ENCODE measurements at places on chromosomes 11 and 22.
A peak's percentile ranks its signal among the peaks of the same experiment; 100 is the strongest.

DNA sequence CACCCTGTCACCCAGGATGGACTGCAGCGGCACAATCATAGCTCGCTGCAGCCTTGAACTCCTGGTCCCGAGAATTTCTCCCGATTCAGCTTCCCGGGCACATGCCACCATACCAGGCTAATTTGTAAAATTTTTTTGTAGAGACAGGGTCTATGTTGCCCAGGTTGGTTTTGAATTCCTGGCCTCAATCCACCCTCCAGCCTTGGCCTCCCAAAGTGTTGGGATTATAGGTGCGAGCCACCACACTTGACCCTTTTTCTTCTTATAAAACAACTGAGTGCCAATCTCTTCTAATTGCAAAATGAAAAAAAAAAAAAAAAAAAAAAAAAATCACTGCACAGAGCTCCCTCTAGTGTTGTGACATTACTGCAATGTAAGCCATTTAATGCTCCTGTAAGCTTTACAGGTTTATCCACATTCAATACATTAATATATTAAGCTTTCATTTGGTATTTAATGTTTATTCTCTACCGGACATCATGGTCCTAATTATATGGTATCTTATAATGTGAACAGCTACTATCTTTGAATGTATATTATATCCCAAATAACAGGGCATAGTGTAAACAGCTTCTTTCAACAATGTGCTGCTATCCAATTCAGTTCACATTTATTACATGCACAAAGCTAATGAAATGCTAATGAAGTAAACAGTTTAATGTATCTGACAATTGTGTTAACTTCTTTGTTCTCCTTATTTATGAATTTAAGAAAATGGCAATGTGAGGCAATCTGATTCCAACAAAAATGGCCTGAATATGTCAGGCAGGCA lies 44.6 kb downstream of the COPB1 start:
- no peak for DNase-seq

DNA sequence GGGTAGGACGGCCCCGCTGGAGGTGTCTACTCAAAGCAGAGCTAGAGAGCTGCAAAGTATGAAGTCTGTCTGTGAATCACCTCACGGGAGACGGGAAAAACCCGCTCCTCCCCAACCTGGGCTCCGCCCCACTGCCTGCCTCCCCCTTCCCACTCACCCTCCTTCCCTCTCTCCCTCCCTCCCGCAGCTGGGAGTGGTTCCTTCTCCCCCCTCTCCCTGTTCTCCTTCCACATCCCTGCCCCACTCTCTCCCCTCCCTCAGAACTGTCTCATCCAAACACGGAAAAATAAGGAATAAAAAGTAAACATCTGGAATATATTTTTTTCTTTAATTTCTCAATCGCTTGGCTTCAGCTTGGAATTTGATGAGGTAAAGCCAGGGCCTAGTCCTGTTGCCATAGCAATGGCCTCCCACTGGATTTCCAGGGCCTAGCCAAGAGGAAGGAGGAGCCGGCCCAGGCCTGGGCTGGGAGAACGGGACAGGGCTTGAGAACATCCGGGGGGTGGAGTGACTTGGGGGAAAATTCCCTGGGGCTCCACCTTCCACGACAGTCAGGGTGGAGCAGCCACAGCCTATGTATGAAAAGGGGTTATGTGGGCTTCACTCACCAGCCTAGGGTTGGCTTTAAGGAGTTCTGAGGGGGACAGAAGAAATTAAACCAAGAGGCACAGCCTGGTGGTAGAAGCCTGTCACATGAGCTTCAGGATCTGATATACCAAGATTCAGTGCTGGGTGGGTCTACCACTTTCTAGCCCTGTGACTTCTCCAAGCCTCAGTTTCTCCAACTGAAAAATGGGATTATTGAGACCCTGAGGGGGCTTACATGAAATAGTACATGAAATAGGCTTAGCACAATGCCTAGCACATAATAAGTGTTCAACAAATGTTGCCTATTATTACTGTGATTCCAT lies 2.2 kb downstream of the TNKS1BP1 start:
- DNase-seq = peak; percentile 91

- DNase-seq = no peak
Observed at GRCh38 chr11:102064316-102064715, 17.1 kb downstream of the CFAP300 start.

GRCh38 chr22:40529821-40530220 lies 106.7 kb downstream of the MRTFA start:
- DNase-seq = no peak

DNA sequence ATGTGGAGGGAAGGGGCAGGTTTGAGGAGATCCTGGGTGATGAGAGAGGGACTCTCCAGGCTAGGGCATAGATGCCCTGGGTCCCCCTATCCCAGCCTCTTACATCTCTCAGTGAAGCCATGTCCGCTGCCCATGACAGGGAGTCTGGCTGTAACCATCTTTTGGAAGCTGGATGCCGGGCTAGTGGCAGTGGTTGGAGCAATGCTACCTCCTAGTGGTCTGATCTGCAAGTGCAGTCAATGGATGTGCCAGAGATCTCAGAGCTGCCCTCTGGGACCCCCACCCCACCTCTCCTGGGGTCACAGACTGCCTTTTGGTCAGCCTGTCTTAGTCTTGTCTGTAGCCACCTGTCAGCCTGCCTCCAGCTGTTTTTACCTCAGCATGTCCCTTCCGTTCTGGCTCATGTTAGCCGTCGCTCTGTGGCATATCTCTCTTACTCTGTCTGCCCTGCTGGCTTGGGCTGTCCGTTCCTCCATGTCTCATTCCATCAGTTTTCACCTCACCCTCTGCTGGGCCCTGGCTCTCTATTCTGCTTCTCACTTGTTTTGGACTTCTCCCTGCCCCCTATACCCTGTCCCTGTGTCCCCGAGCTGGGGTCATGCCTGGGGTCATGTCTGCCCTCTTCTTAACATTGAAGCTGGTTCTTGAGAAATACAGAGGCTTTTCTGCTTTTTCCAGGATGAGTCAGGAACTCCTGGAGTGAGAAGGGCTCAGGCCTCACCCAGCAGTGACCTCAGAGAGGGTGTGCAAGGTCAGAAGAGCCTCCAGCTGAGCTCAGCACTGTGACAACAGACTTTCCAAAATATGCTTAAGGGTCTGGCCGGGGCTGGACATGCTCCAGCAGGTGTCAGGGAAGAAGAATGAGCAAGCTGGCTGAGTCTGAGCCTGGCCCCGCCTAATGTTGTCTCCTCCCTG lies 52.0 kb upstream of the THY1 start:
- DNase-seq = peak; percentile 83

DNA sequence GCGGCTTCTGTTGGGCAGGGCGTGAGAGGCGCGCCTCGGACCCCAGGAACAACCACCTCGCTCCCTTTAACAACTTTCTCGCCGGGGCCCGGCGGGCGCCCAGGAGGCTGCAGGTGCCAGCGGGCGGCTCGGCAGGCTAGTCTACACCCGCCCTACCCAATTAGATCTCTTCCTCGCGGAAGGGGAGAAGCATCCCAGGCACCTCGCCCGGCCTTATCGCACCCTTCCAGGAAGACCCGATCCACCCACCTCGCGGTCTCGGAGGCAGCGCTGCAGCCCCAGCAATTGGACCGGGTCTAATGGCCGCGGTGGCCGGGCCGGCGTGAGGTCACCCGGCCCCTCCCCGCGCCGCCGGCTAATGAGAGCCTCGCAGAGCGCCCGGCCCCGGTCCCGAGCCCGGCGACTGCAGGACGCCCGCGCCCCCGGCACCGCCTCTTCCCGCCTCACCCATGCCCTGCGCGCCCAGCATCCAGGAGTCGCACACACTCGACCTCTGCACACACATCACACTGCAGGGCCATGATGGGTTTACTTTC lies at the start of gene PLAAT3:
Gene PLAAT3, minus strand, starts transcription at position 298 of the 536 bp plus-strand sequence. CDS start 419 bp downstream, outside the sequence.
- peak; percentile 89 for DNase-seq

- no peak for DNase-seq
Observed at GRCh38 chr11:85766721-85767161, 44.2 kb downstream of the SYTL2 start.

GRCh38 chr11:14722496-14722895 lies 78.9 kb downstream of the PDE3B start:
- DNase-seq = no peak

DNA sequence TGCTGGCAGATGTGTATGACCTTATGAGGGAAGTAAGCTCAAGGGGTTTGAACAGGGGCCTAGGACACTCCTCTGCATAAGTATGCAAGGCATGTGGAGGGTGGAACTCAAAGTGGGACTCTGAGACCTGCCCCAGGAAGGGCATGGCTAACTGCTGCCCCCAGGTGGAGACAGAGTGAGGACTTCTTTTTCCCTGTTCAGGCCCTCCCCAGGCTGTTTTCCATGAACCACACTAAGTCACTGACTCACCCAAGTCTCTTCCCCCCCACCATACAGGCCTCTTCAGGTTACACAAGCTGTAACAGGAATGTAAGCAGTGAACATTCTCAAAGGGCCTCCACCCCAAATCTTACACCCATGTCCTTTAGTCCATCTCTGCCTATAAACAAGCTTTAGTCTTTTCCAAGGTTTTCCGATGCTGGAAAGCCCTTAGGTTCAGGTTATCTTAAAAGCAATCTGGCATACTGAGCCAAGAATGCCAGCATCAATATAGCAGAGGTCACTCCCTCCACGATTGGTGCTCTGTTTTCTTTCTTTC lies 13.1 kb downstream of the EEF1G start:
- peak; percentile 86 for DNase-seq

GRCh38 chr11:111977146-111978027 lies 40.2 kb downstream of the DIXDC1 start:
- DNase-seq = peak; percentile 56

GRCh38 chr11:65066805-65067291 lies 8.5 kb upstream of the NAALADL1 start:
- DNase-seq = no peak

DNA sequence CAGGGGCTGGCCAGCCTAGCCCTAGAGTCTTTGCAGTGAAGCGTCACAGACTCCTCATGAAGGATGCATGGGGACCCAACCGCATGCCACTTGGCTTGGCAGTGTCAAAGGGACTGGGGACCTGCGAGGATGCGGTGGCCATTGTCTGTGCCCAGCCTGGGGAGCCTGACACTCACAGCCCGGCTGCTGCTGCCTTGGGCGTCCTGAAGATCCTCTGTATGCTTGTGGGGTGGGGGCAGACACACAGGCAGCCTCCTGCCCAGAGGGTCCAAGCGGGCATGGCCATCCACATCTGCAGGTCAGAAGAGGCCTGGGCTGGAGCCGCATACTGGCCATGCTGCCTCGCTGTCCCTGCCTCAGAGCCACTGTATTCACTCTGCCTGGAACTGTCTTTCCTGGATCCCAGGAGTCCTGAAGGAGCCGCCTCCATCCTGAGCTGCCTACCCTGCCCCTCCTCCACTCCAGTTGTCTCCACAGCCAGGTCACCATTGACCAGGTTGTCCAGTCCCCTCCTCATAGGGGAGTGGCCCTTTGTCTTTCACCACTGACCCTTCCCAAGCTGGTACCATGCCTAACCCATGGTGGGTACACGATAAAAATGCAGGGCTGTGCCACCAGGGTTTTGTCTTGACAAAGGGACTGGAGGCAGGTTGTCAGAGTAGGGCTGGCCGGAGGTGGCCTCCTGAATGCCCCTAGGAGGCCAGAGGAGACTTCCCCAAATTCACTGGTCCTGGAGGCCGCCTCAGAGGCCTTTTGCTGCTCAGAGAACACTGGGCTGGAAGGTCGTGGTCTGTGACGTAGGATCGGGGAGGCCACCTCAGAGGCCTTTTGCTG lies 107.0 kb downstream of the KCNQ1OT1 start:
- peak; percentile 10 for DNase-seq

DNA sequence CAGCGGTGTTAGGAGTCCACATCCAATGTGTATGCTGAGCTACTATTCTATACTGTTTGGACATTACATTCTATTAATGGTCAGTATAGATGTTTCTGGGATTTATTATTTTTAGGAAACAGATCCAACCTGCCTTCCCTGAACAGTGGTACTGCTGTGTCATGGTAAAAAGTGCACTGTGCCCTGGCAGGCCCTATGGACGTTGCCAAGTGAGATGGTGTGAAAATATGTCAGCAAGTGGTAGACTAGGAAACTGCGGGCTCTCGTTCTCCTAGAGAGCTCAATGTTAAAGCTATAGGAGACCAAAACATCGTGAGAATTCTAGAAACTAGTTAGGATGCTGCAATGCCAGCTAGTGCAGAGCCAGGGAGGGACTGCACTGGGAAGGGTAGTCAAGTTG lies 26.0 kb upstream of the CYP2D6 start:
- DNase-seq = no peak

DNA sequence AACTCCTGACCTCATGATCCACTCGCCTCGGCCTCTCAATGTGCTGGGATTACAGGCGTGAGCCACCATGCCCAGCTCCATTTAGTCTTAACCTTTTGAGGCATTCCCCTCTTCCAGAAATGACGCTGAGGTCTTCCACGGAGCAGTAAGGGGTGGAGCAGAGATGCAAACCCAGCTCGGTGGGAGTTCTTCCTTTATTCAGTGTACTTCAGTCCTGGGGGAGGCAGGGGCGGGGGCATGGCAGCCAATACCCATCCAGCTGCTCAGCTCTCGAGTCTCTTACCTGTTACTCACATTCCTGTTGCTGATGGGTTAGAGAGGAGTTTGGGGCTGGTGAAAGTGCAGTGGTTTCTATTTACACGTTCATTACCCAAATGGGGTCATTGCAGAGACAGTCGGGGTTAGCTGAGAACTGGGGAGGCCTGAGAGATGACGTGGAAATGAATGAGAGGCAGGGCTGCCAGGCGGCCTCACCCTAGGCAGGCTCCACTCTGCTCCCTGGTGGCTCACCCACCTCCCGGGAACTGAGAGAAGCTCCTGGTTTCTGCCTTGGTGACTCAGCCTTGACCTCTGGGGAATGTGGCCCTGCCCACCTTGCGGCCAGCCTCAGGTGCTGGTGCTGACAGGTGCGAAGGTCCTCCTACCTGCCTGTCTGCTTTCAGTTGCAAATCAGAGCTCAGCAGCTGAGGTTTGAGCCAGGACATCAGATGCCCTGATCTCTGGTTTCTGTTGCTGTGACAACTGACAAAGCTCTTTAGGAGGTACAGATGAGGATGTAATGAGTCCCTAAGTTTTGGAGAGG lies 13.4 kb upstream of the ST14 start:
- no peak for DNase-seq

- peak; percentile 81 for DNase-seq
Observed at GRCh38 chr11:30196400-30197206, 34.2 kb upstream of the FSHB start.

GRCh38 chr11:102830001-102830727 lies 13.2 kb downstream of the MMP3 start:
- DNase-seq = no peak

- no peak for DNase-seq
Observed at GRCh38 chr11:12942157-12942556, 67.0 kb upstream of the RASSF10 start.

DNA sequence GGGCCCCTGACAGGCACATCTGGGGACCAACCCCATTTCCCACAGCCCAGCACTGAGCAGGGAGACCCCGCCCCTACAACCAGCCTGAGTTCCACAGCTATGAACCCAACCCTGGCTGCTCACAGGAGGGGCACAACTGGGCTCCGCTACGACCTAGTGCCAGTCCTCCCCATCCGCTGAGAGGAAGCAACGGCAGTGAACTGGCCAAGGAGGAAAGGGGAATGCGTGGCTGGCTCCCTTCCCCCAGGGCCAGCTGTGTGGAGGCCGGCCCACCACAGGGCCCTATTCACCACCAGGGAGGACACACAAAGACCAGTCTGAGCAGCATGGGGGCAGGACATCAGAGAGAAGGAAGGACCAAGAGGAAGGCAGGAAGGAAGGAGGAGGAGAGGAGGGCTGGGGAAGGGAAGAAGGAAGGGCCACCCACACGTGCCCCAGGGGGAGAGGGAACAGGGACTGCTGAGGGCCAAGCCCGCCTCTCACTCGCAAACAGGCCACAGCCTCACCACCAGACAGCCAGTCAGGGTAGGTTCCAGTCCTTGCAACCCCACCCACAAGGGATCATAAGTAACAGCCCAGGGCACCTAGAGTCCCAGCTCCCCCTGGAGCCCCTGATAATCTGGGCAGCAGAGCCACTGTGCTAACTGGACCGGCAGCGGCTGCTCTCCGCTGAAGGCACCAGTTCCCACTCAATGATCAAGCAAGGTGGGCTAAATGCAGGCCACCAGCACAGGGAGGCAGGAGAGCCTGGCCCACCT lies 8.5 kb upstream of the GAL3ST1 start:
- no peak for DNase-seq

Measured in testis (tissue), 5 donors.